ENCODE measurements at places on chromosomes 1 and 21.

DNA sequence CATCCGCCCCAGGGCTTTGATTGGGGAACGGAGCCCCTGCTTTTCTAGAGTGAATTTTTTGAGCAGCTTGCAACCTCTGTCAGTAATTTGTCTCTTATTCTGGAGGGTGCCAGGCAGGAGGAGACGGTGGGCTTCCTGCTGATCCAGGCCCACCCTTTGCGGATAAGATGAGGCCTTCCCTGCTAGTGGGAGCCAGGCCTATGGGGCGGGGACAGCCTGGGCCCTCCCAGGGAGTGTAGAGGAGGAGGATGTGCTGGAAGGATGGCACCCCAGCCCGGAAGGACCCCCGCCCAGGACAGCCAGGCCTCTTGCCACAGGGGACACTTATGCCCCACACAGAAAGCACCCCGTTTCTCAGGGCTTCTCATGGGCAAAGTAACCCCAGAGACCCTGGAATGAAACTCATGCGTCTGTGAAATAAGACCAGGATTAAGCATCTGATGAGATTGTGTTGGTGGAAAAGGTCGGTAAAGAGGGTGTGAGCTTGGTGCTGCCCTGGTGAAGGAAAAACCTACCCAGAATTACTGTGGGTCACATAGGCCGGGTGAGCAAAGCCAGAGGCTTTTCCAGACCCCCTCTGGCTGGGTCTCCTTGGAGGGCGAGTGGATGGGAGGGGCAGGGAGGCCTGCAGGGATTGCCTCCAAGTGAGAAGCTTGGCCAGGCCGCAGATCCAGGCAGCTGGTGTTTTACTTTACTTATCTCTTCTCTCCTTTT is 118.7 kb downstream of the SIK1 start:
- no peak for DNase-seq

GRCh38 chr1:206578978-206579374 is 33.3 kb downstream of the EIF2D start:
- no peak for DNase-seq

DNA sequence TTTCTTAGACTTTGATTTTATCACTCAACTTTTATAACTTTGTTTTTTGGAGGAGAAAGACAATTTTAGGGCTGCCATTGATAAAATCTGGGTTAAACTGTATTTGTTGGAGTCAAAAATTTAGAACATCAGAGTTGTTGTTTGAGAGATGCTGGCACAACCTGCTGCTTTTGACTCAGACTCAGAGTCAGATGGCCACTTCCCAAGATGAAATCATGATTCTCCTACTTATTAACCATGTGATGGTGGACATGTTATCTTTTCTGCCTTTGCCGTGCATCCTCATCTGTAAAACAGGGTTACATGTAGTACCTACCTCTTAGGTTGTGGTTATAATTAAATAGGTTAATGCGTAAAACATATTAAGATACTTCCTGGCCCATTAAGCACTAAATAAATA is 71.2 kb downstream of the PLA2G4A start:
- DNase-seq = no peak

DNA sequence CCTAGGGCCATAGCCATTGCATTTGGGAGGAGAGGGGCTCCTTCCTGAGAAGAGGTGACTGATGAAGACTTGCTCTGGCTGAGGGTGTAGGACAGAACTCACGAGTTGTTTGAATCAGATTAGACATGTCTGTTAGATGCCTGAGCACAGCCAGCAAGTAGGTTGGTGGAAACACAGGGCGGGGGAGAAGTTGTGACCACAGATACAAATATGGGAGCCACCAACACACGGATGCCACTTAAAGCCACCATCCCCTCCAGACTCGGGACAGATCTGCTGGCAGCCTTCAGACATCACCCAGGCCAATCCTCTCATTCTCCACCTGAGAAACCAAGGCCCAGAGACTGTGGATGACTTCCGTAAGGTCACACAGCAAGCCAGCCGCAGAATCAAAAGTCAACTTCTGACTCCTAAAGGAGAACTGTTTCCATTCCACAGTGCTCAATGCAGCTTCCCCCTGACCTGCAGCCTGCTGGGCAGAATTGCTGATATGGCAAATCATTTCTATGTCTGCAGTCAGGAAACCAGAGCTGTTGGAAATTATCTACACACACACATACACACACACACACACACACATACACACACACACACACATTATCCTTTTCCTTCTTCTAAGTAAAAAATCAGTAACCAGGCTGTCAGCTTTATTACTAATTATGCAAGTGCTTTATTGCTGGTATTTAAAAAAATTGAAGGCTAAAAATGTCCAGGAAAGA is 176.4 kb upstream of the KLHDC7A start:
- no peak for DNase-seq

DNA sequence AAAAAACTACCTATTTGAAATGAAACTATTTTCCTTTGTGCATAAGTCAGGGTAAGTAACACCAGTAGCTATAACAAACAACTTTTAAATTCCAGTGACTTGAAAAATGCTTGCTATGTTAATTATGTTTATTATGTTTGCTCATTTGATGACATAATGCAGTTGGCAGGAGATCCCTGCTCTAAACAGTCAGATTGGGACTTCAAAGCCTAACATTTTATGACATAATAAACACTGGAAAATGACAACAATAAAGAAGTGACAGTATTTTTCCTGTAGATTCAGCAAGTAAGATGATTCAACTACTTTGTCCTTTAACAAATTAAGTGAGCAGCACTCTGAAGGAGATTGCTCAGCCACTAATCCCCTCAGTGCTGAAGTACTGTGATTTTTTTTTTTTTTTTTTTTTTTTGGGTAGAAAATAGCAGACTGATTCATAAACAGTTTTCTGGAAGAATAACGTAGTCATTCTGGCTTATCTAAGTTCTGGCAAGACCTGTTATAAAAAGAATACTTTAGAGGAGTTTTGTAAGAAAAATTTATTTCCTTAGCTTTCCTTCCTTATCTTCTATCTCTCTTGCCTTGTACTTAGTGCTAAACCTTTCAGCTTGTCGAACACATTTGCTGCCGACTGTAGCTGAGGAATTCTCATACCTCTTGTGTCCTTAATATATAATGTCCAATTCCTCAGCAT is 207.2 kb downstream of the PTGER3 start:
- DNase-seq = no peak

- DNase-seq = no peak
Observed at GRCh38 chr1:23836037-23836436, 10.8 kb upstream of the HMGCL start.

- no peak for DNase-seq
Observed at GRCh38 chr1:175332515-175332914, 139.9 kb upstream of the KIAA0040 start.

DNA sequence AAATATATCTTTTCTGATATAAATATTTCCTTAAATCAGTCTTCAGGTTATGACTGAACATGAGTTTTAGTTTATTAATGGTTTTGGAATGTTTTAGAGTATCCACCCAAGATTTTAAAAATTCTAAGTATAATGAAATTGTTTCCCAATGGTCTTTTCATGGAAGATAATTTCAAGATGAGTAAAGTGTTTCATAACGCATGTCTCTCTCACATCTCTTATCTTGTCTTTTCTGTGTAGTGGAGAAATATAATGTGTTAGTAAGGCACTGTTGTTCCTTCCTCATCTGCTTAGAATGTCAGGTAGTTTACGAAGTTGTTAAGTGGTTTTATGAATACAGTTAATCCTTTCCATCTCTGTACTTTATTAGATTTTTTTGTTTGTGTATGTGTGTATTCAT is 49.6 kb downstream of the PLA2G4A start:
- no peak for DNase-seq

- DNase-seq = no peak
Observed at GRCh38 chr1:207055386-207056001, 2.4 kb downstream of the PFKFB2 start.

DNA sequence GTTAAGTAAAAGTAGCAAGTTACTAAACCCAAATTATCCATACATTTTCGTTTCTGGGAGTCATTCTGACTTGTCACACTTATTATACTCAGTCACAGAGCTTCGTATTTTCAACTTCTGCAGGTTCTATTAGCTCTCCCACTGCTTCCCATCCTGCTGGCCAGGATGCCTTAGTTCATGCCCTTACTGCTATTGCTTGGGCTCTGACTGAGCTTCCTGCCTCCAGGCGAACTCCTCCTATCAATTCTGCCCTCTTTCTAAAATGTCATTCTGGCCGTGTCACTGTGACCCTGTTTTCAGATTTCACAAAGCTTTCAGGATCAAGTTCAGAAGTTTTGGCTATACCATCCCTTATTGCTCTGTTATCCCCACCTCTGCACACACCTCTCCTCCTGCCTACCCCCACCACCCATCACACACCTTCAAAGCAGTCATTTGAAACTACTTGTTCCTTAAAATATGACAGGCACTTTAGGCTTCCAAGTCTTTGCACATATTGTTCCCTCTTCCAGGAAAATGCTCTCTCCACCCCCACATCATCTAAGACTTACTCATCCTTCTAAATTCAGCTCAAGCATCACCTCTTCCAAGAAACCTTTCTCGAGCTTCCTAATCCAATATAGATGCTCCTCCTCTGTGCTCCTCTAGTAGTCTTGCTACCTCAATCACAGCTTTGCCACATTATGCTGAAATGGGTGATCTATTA is 278.0 kb downstream of the BRINP2 start:
- no peak for DNase-seq

GRCh38 chr1:164058198-164058597 is 500.8 kb upstream of the PBX1 start:
- DNase-seq = no peak

DNA sequence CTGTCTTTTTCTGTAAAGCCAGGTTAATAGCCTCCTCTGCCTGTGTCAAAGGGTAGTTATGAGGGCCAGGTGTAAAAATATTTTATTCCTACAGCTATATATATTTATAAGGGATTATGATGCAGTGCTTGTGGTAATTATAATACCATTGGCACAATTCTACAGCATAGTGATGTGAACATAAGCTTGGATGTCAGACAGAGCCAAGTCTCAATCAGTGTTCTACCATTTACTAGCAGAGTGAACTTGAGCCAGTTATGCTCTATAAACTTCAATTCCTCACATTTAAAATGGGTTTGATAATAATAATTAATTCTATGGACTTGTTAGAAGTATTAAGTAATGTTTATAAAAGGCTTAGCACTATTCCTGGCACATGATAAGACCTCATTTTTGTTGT is 151.5 kb upstream of the L1TD1 start:
- no peak for DNase-seq

DNA sequence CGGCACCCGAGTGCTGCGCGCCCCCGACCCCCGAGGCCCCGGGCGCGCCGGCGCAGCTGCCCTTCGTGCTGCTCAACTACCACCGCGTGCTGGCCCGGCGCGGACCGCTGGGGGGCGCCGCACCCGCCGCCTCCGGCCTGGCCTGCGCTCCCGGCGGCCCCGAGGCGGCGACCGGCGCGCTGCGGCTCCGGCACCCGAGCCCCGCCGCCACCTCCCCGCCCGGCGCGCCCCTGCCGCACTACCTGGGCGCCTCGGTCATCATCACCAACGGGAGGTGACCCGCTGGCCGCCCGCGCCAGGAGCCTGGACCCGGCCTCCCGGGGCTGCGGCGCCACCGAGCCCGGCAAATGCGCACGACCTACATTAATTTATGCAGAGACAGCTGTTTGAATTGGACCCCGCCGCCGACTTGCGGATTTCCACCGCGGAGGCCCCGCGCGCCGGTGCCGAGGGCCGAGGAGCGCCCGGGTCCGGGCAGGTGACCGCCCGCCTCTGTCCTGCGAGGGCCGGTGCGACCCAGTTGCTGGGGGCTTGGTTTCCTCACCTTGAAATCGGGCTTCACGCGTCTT is 49.0 kb downstream of the SIM2 start:
- DNase-seq = no peak

DNA sequence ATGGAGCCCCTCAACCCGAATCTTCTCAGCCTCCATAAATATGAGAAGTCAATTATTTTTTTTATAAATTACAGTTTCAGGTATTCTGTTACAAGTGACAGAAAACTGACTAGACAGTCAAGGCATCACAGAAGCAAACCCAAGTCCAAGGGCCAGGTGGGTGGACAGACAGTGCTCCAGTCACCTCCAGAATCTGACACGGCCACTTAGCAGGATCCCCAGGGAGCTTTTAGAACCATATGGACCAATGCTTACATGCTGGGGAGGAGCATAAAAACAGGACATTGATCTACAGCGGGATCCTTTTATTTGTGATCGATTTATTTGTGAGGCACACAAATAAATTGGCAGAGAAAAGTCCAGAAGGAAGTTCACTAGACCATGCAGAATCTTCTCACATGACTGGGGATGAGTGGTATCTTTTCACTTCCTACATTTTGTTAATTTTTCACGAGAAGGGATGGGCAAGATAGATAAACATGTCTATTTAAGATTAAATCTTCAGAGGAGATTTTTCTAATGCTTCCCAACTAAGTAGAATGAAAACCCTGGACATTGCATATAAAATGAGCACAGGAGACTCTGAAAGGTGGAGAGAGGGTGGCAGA is 15.0 kb downstream of the ZNF496 start:
- DNase-seq = no peak

GRCh38 chr1:76136894-76137293 is 62.3 kb downstream of the ST6GALNAC3 start:
- DNase-seq = no peak

GRCh38 chr21:30408782-30409494 is 13.1 kb downstream of the KRTAP13-1 start:
- DNase-seq = peak; percentile 72

DNA sequence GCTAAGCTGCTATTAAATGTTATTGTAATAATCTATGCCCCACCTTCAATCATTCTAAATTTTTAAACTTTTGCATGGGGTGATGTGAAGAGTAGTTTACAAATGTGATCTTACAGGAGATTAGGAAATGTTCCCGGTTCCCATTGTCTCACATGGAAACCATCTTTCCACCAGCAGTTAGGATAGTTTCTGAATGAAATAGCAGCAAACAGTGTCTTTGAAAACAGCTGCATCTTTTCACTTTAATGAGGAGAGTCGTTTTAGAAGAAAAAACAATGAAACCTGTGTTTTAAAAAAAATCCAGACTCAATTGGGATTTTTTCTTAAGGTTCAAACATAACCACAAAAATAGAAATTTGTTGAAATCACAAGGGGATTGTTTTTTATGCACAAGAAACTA is 134.2 kb downstream of the TLR5 start:
- DNase-seq = no peak

DNA sequence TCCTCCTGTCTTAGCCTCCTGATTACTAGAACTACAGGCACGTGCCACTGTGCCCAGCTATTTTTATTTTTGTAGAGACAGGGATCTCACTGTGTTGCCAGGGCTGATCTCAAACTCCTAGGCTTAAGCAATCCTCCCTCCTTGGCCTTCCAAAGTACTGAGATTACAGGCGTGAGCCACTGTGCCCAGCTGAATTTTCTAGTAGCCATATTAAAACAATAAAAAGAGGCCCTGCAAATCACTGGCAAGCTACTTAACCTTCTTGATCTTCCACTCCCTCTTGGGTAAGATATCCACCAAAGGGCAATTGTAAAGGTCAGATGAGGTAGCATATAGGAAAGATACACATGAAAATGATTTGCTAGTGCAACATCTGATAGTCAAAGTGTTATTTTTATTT is 65.6 kb upstream of the SRSF10 start:
- DNase-seq = peak; percentile 27
